ENCODE measurements at places on chromosomes 12 and 14. TPM values are rescaled to one million over a fixed set of nuclear protein-coding genes. Genes with fewer than 3 reads are reported as not detected.

Gene PLA2G1B
- total RNA-seq = not detected

Gene PPP1R36
- 1.5 TPM for total RNA-seq

Gene LRRIQ1
- 10.1 TPM for total RNA-seq

Gene MANSC4
- total RNA-seq = not detected
